ENCODE measurements at places on chromosomes 11 and 22.

DNA sequence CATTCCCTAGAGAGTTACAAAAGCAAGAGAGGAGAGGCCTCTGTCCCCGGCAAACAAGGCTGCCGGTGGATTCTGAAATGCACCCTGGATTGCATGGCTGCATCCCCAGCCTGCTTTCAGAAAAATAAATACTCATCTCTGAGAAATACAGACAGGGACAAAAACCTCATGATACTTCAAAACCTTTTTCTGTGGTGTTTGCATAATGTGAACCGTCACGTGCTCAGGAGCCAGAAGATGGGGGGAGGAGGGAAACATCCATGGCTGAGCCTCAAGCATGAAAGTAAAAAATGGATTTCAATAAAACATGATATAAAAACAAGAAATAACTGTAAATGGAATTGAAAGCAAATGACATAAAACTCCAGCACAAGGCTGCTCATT, 198.5 kb upstream of the NCAM1 start:
- no peak for DNase-seq

DNA sequence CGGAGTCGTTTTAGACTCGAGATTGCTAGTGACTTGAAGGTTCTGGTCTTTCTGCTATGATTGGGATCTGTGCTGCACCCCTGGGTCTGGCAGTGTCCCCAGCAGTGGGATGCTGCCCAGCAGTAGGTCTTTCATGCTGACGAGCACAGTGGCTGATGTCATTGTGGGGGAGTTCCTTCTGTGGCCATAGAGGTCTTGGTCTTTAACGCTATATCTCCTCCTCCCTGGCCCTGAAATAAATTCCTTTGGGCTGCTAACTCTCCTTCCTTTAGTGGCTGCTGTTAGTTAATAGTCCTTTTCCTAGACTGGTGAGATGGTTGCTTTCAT, 136.3 kb downstream of the TEAD1 start:
- no peak for DNase-seq

DNA sequence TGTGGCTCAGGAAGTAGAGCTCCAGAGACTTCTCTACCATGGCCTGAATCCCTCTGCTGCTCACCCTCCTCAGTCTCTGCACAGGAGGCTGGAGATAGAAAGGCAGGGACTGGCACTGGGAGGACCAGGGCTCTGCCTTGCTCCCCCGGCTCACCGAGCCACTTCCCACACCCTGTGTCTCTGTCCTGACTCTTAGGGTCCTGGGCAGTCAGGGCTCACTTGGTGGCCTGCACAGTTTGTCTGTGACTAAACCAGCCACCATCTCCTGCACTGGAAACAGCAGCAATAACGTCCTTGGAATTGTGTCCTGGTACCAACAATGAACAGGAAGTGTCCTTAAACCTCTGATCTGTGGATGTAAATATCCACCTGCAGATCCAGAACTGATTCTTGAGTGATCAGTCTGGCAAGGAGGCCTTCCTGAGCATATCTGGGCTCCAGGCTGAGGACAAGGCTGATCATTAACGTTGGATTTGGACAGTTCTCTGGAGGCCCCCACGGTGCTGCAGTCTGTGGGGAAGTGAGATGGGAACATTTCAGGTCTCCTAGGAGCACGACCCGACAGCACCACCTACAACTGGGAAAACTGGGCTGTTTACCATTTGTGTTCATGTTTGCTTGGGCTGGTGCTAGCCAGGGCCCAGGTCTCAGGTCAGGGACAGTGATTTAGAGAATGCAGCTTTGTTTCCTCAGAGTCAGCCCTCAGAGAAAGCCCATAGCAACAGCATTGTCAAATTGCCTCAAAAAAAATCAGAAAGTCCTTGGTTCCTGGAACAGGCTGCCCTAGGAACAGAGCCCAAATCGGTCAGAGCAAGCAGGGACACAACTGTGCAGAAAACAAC, 82.5 kb downstream of the ZNF280B start:
- DNase-seq: no peak

- no peak for DNase-seq
These were observed 200.2 kb downstream of the BRD1 start for GRCh38 chr22:49627217-49628181.

- DNase-seq: no peak
These were observed 16.4 kb upstream of the SCGB1A1 start for GRCh38 chr11:62402226-62402959.

DNA sequence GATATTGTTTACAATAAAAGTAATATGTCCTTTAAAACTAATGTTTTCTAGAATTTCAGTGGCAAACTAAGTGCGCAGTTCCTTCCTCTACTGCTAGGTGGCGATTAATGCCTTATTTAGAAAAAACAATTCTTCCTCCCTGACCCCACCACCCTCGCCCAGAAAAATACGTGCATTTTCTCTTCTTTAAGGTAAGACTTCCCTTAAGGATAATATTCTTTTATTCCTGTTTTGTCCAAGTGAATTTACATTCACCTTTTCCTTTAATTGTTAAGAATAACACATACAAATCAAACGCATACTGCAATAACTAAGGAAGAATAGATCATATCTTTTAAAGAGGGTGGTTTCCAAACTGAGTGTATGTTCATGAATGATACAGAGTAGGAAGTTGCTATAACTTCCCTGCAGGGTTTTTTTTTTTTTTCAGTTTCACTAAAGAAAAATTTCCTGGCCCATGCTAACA, 17.0 kb upstream of the PSMA1 start:
- peak; percentile 36 for DNase-seq

DNA sequence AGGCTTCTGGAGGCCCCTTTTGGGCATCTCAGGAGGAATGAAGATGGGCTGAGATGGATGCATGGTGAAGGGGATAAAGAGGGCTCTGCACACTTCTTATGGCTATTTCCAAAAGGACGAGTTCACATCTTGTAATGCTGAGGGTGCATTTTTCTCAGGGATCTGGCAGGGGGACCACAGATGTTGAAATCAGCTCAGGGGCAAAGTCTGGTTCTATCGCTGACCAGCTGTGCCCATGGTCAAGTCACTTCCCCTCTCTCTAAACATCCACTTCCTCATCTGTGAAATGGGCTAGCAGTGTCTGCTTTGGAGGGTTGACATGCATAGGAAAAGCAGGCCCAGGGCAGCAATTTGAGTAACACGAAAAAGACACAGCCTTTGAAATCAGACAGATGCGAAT, 26.5 kb downstream of the LHFPL7 start:
- no peak for DNase-seq

- DNase-seq: no peak
These were observed 34.5 kb downstream of the PDE2A start for GRCh38 chr11:72639502-72640375.

- DNase-seq: peak; percentile 91
These were observed 203.7 kb downstream of the NELL1 start for GRCh38 chr11:20873054-20873453.

DNA sequence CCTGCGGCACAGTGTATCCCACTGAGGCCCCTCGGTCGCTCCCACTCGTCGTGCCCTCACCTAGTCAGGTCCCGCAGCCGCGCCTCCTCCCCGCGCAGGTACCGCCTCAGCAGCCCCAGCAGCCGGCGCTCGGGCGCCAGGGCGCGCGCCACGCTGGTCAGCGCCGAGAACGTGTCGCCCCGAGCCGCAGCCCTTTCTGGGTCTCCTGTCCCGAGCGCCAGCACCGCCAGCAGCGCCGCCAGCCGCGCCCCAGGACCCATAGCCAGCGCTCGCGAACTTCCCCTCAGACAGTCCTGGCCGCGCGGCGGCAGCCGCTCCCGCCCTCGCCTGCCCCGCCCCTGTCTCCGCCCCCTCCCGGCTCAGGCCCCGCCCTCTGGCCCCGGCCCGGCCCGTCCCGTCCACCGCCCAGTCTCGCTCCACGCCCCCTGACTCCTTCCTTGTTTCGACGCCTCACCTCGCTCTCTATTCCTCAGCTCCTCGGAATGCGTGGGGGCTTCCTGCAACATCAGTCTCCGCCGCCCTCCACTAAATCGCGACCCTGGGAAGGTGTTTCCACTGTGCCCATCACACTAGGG, at the start of gene P4HA3:
Gene P4HA3, minus strand, starts transcription at position 289 of the 575 bp plus-strand sequence. Its CDS starts 29 bp downstream, at position 260.
- DNase-seq: peak; percentile 27

- no peak for DNase-seq
These were observed 110.2 kb downstream of the RBFOX2 start for GRCh38 chr22:35918456-35918855.

GRCh38 chr11:74783241-74783871, 34.7 kb downstream of the RNF169 start:
- DNase-seq: no peak

- DNase-seq: no peak
These were observed 7.7 kb upstream of the RTN4R start for GRCh38 chr22:20275836-20276235.

- DNase-seq: peak; percentile 85
These were observed 78.1 kb downstream of the GAB2 start for GRCh38 chr11:78339483-78339882.

- no peak for DNase-seq
These were observed 1.0 kb downstream of the UQCR10 start for GRCh38 chr22:29768052-29768693.

DNA sequence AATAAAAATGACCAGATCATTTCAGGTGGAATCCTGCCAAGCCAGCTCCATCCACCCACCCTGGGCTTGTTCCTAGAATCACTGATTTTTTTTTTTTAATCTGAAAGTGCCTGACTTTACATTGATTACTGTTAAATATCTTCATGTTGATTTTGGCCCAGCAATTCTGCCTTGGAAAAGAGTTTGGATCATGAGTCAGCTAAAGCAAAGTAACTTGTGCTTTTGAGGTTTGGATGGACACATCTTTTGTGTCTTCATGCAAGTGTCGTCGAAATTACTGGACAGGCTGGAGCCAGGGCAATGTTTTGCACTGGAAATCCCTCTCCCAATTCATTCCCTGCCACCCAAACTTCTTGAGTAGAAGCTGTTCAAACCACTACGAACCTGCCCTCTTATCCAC, 164.0 kb upstream of the SYT13 start:
- no peak for DNase-seq

GRCh38 chr11:126720539-126721235, 279.9 kb downstream of the KIRREL3 start:
- no peak for DNase-seq

GRCh38 chr11:19789835-19790710, 77.4 kb downstream of the NAV2 start:
- no peak for DNase-seq

GRCh38 chr22:35350539-35351503, 30.1 kb upstream of the HMOX1 start:
- DNase-seq: peak; percentile 58

- DNase-seq: no peak
These were observed 44.5 kb downstream of the GALNT18 start for GRCh38 chr11:11577251-11577855.

- no peak for DNase-seq
These were observed 480.5 kb upstream of the RAG2 start for GRCh38 chr11:37078521-37078920.

Data from NCI-H748 treated with DMSO at 0.1 percent for 48 hours (cell line).